T-cell (primary cell): ENCODE measurements at places on chromosomes 6 and 20.

DNA sequence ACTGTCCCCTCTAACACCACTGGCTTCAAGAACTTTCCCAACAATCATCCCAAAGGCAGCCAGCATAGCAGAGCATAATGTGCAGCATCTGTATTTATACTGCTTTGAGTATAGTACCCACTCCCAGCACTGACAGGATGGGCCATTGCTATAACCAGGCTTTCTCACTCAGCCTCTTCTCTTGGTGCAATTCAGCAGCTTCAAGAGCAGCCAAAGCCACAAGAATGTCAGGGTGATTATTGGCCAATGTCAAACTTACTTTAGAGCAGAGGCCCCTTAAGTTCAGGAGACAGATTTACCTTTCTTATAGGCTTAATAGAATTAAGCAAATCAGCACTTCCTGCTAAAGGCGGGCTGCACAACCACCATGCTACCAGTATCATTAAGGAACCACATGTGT lies 232.4 kb upstream of the RSPO3 start:
- no peak for DNase-seq

- DNase-seq = no peak
Observed at GRCh38 chr20:31568773-31569162, 36.3 kb upstream of the ID1 start.

DNA sequence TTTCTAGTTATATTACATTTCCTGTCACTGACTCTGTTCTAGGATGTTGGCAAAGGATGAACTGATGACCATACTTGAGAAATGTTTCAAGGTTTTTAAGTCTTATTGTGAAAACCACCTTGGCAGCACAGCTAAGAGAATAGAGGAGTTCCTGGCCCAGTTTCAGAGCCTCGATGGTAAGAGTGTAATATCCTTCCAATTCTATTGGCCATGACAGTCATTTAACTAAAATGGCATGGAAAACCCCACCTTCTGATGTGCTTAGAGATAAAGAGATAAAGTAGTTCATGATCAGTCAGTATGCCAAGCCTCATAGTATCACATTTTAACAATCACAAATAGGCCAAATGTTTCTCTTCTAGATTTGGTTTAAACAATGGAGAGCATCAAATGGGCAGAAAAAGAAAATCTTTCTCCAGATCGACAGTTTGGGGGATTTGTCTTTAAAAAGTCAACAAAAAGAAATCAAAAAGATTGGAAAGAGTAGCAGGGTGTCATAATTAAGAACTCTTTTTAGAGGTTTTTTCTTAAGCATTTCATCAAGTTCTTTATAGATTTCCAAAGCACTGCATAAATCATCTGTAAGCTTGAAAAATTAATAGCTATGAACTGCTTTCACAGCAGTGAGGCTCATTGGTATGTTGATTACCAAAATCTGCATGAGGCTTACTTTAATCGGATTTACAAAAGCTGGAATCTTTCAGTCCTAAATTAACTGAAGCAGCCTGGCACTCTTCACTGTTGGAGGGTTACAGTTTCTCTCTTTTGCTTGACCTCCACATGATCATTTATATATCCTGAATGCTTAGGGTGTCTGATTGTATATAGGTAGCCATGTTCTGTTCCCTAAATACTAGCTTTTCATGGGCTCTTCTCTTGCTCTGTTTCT lies 48.7 kb downstream of the AKIRIN2 start:
- no peak for DNase-seq

GRCh38 chr6:14286144-14286543 lies 168.6 kb downstream of the CD83 start:
- DNase-seq = no peak

DNA sequence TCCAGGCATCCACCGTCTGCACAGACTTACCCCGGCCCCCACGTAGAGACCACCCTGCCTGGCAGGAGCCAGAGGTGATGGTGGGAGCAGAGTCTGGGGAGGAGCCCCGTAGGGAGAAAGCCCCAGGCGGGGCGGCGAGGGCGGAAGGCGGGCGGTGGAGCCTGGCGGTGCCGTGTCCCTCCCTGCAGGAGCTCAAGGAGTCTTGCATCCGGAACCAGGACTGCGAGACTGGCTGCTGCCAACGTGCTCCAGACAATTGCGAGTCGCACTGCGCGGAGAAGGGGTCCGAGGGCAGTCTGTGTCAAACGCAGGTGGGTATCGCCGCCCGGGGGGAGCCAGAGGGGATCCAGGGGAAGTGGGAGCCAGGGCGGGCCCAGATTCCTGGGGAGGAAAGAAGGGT lies 6.0 kb downstream of the CLPSL1 start:
- DNase-seq = no peak

DNA sequence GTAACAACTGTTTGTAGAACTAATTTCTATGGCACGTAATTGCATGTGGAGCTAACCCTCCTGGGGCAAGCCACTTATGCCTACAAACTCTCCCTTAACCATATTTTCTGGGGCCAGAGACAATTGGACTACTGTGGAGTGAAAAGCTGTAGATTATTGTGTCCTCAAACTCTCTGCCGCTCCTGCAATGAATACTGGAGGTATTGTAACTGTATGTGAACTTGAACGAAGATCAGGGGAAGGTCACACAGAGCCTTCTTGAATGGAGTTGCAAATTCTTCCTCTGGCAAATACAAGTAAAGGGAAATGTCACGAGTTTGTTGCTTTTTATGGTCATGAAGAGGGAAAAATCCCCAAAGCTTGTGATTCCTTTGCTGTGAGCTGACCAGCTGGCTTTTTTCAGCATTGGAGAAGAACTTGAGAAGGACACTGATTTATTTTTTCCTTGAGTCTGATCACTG lies 18.2 kb downstream of the AKAP12 start:
- DNase-seq = no peak

DNA sequence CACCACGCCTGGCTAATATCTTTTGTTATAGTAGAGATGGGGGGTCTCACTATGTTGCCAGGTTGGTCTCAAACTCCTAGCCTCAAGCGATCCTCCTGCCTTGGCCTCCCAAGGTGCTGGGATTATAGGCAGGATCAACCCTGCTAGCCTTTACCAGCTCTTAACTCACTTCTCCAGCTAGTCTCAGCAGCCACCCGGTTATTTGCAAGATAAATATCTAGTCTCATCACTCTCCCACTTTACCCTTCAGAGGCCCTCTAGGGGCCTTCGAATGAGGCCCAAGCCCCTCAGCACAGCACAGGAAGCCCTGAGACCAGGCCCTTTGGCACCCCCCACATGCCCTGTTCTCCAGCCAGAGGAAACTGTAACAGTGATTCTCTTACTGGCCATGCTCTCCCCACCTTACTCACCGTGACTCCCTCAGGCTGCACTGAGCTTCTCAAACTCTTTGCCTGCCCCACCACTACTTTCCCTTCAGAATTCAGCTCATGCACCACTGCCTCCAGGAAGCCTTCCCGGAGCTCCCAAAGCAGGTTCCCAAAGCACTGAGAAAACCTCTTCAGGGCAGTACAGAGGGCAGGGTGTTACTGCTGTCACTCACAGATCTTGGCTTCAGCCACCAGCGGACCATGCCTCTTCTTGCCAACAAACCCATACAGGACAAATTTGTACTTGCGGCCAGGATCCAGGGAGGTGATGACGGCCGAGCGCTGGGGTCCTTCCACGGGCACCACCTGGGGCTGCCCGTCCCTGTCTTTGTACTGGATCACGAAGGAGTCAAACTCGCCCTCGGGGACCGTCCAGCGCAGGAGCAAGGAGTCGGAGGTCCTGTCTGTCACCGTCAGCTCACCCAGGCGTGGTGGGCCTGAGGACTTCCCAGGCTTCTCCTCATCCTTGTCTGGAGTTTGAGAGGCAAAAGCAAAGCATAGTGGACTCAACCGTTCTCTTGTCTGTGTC lies 25.0 kb downstream of the TNXB start:
- DNase-seq = no peak

- no peak for DNase-seq
Observed at GRCh38 chr6:72559067-72559466, 62.8 kb upstream of the KCNQ5 start.
